ENCODE measurements at places on chromosomes 13 and 19. TPM values are rescaled to one million over a fixed set of nuclear protein-coding genes. Genes with fewer than 3 reads are reported as not detected.

CADM4 gene
- total RNA-seq: 8.7 TPM

B3GNT3 gene
- 2.1 TPM for total RNA-seq

GRCh38 chr19:41425174-41426115, 1.7 kb downstream of the B3GNT8 start:
- no peak for DNase-seq

FXYD1 gene
- 67.6 TPM for total RNA-seq

ZNF358 gene
- total RNA-seq: 56.9 TPM

- DNase-seq: no peak
Measured at GRCh38 chr19:3084943-3085342, 9.2 kb upstream of the GNA11 start.

GRCh38 chr13:78032132-78032531, 113.5 kb upstream of the EDNRB start:
- DNase-seq: no peak

RFPL4AL1 gene
- total RNA-seq: not detected

PSPC1 gene
- total RNA-seq: 41.5 TPM

CDADC1 gene
- 13.8 TPM for total RNA-seq

GRCh38 chr19:50515168-50515561, 1.5 kb upstream of the ASPDH start:
- no peak for DNase-seq

GRCh38 chr19:48961051-48961649, 4.0 kb upstream of the FTL start:
- no peak for DNase-seq

DNA sequence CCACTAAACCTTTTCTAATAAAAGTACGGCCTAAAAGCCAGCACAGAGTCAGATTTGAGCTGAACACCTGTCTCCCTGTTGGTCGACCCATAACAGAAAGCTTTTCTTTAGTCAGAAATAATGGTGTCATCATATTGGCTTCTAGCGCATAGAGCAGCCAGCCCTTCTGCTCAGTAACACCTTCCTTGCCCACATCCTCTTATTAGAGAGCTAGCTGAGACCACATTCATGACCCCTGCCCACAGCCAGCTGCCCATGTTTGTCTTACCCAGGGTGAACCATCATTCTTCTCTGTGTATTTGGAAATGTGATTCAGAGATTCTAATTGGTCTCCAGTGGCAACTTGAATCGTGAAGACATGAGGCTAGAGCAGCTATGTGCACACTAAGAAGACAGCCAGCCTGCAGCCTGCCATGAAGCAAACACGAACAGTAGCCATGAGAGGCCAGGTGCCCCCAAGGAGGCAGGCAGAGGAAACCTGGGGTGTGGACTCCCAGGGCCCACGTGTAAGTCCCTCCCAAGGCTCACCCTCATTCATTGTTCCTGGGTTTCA, 82.3 kb upstream of the PDCD5 start:
- DNase-seq: no peak

KIR2DL4 gene
- 0.46 TPM for total RNA-seq

- DNase-seq: no peak
Measured at GRCh38 chr13:26957182-26957581, 196.6 kb upstream of the GPR12 start.

- no peak for DNase-seq
Measured at GRCh38 chr13:42699912-42700311, 81.5 kb upstream of the FAM216B start.
